Suprapubic skin (tissue), 4 donors: ENCODE measurements at places on chromosomes 4 and X.

DNA sequence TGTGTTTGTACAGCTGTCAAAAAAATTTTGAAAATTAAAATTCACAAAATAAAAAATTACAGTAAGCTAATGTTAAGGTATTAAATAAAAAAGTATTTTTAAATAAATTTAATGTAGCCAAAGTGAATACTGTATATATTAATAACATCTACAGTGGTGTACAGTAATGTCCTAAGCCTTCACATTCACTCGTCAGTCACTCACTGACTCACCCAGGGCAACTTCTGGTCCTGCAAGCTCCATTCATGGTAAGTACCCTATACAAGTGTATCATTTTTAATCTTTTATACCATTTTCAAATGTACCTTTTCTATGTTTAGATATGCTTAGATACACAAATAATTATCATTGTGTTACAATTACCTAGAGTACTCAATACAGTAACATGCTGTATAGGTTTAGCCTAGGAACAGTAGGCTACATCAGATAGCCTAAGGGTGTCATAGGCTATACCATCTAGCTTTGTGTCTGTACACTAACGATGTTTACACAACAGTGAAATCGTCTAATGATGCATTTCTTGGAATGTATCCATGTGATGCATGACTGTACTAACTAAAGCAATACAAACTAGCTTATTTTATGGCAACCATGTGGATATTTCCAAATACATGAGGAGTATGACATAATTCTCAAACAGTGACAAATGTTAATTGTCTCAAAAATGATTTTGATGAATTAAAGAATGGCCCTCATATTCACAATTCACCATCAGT lies 13.7 kb downstream of the DDX60 start:
- H3K36me3 ChIP-seq: peaks cover 17% of the 10 kb centered on the region
- no peak overlapping the region for H3K4me3 ChIP-seq
- no peaks in the 10 kb centered on the region for H3K27me3 ChIP-seq
- H3K27ac ChIP-seq: no peak overlapping the region
- no peaks in the 10 kb centered on the region for H3K4me1 ChIP-seq
- DNase-seq: no peak

DNA sequence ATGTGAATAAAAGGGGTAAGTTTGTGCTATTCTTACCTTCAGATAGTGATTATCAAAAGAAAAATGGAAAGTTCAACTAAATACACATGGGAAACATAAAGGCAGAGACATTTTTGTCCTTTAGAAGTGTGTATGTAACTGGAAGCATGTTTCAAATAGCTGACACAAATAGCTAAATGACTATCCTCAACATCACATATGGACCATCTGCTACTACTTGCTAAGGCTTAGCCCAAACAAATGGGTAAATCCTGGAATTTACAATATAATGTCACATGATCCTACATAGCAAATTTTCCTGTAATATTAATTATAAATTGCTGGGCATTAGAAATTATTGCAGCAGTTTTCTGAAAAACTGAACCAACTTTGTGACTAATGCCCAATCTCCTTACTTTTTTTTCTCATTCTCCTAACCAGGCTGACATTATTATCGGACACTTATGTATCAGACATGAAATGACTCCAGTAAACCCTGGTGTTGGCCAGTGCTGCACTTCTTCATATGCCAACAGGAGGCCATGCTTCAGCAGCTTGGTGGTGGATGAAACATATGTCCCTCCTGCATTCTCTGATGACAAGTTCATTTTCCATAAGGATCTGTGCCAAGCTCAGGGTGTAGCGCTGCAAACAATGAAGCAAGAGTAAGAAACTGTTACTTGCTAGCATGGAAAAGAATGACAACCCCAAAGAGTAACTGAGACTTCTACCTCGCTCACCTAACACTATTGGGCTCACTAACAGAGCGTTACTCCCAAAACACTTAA lies 16.1 kb downstream of the AFP start:
- H3K36me3 ChIP-seq: no peaks in the 10 kb centered on the region
- no peaks in the 10 kb centered on the region for H3K27me3 ChIP-seq
- DNase-seq: no peak
- no peak overlapping the region for H3K4me3 ChIP-seq
- H3K4me1 ChIP-seq: peaks cover 5% of the 10 kb centered on the region
- no peak overlapping the region for H3K27ac ChIP-seq

DNA sequence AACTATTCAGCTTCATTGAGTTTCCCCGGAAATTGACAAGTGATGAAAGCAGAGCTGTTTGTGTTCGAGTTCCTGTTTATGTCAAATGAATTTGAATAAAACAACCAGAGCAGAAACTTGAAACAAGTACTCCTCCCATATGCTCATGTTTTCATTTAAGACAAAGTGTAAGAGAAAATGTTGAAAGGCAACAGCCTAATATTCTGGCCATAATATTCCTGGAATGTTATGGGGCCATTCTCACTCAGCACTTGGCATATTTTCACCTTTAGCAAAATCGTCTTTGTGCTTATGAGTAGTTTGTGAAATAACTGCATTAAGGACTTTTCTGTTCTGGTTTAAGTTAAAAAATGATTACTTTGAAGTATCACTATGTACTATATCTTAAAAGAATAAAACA lies 276.0 kb upstream of the FAT1 start:
- H3K27ac ChIP-seq: no peak overlapping the region
- H3K27me3 ChIP-seq: no peaks in the 10 kb centered on the region
- DNase-seq: no peak
- no peaks in the 10 kb centered on the region for H3K36me3 ChIP-seq
- H3K4me3 ChIP-seq: no peak overlapping the region
- no peaks in the 10 kb centered on the region for H3K4me1 ChIP-seq

- no peaks in the 10 kb centered on the region for H3K27me3 ChIP-seq
- H3K36me3 ChIP-seq: no peaks in the 10 kb centered on the region
- H3K4me1 ChIP-seq: no peaks in the 10 kb centered on the region
- H3K4me3 ChIP-seq: no peak overlapping the region
- no peak overlapping the region for H3K27ac ChIP-seq
These were observed 91.2 kb downstream of the RTL5 start for GRCh38 chrX:72040506-72040905.

DNA sequence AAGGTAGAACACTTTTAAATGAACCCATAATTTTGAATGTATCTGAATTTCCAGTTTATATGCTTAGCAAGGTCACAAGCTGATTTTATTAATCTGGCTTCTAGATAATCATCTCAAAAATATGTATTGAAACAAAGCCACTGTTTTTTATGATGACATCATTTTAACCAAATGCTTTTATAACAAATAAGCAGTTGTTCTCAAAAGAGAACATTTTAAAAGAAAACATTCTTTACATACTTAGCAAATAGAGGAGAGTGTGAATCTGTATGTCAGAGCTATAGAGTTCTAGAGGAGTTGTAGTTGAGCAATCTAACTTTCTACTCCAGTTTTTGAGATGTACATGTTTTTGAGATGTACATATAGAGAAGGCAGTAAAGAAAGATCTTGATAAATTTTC lies 42.5 kb downstream of the LAMP2 start:
- H3K4me1 ChIP-seq: peaks cover 5% of the 10 kb centered on the region
- no peaks in the 10 kb centered on the region for H3K36me3 ChIP-seq
- H3K4me3 ChIP-seq: no peak overlapping the region
- no peaks in the 10 kb centered on the region for H3K27me3 ChIP-seq
- DNase-seq: no peak

- no peaks in the 10 kb centered on the region for H3K36me3 ChIP-seq
- no peak overlapping the region for H3K27ac ChIP-seq
- DNase-seq: no peak
- no peak overlapping the region for H3K4me3 ChIP-seq
These were observed 330.4 kb upstream of the SFRP2 start for GRCh38 chr4:154119317-154119716.

GRCh38 chrX:135000516-135000915 lies 9.7 kb downstream of the SMIM10 start:
- no peaks in the 10 kb centered on the region for H3K36me3 ChIP-seq
- DNase-seq: no peak
- H3K4me3 ChIP-seq: no peak overlapping the region
- H3K27ac ChIP-seq: no peak overlapping the region
- peaks cover 5% of the 10 kb centered on the region for H3K4me1 ChIP-seq

- no peaks in the 10 kb centered on the region for H3K4me1 ChIP-seq
- no peak overlapping the region for H3K27ac ChIP-seq
- no peak for DNase-seq
- no peak overlapping the region for H3K4me3 ChIP-seq
- H3K27me3 ChIP-seq: no peaks in the 10 kb centered on the region
These were observed 12.3 kb downstream of the SASH3 start for GRCh38 chrX:129791961-129792570.

DNA sequence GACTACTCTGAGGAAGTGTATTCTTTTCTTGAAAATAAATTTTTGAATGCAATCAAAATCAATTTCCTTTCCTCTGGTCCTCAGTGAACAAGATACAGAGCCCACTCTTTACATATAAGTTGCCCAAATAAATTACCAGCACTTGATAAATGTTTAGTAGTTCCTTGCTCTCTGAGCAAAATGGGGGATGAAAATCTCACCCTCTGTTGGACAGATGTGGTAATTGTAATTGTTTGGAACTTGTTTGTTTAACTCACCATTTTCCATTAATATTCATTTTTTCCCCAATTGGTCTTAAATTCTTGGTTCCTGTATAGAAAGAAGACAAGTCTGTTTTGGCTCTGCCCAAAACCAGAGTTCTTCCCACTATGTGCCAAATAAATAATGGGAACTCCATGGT lies 146.3 kb downstream of the LDB2 start:
- H3K27me3 ChIP-seq: no peaks in the 10 kb centered on the region
- no peaks in the 10 kb centered on the region for H3K4me1 ChIP-seq
- H3K4me3 ChIP-seq: no peak overlapping the region
- no peak for DNase-seq
- H3K36me3 ChIP-seq: no peaks in the 10 kb centered on the region
- H3K27ac ChIP-seq: no peak overlapping the region

- DNase-seq: no peak
- peaks cover 6% of the 10 kb centered on the region for H3K4me1 ChIP-seq
- no peak overlapping the region for H3K4me3 ChIP-seq
- no peak overlapping the region for H3K27ac ChIP-seq
- H3K27me3 ChIP-seq: no peaks in the 10 kb centered on the region
These were observed 204.1 kb downstream of the BCOR start for GRCh38 chrX:39893417-39894338.

GRCh38 chrX:71017396-71017939 lies 50.7 kb downstream of the SNX12 start:
- H3K4me1 ChIP-seq: no peaks in the 10 kb centered on the region
- no peak overlapping the region for H3K4me3 ChIP-seq
- H3K36me3 ChIP-seq: no peaks in the 10 kb centered on the region
- H3K27ac ChIP-seq: no peak overlapping the region
- no peaks in the 10 kb centered on the region for H3K27me3 ChIP-seq
